Occipital lobe (tissue), 3 donors: ENCODE measurements at places on chromosomes 3 and 15. TPM values are rescaled to one million over a fixed set of nuclear protein-coding genes. Genes with fewer than 3 reads are reported as not detected.

GRCh38 chr15:58403581-58403980 is 28.2 kb upstream of the LIPC start:
- DNase-seq, result no peak

- no peak for DNase-seq
Observed at GRCh38 chr3:150443331-150443741, 35.2 kb downstream of the TSC22D2 start.

DNA sequence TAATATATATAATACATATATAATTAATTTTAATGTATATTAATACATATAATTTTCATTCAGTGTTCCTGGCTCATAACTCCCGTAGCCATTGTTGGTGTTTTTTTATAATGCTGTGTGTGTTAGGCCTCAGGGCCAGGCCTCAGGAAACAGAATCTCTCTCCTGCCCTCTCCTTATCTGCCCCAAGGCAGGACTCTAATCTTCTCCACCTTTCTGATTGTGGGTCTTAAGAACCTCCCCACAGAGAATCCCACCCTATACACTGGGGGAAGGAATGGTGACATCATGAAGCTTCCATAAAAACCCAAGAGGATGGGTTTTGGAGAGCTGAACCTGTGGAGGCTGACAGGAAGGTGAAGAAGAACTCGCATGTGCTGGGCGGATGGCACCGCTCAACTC is 4.0 kb upstream of the FMN1 start:
- no peak for DNase-seq

DNA sequence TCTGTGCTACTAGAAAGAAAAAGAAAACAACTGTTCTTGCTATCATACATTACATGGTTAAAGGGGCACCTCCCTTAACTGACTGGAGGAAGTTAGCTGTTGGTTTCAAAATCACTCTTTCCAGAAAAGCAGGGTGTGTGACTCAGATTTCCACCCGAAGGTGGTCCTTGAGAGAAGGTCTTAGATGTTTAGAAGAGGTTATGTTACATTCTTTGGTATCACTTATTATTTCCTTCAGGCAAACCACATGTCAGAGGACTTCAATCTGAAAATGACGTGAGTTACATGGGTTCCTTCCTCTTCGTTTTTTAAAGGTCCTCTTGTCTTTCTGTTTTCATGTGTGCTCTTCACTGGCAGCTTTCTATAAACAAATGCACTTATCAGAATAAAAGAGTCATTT is 307.9 kb upstream of the CBLB start:
- no peak for DNase-seq

DNA sequence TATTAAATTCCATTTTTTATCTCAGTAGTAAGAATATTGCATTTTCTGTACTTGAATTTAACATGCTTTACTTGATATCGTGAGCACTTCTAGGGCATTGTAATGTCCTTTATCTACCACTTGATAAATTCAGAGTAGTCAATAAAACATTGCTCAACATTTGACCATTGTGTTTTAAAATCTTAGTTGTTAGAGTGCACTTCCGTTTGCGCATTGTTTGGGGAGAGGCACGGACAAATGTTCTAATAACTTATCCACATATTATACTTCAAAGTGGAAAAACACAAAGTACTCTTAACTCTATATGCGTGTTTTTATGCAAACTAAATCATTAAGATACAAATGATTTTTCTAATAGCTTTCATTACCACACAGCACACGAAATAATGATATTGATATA is 419 bp downstream of the FAM227B start:
- DNase-seq, result no peak

GRCh38 chr3:53550005-53550620 is 55.7 kb downstream of the CACNA1D start:
- DNase-seq, result no peak

- DNase-seq, result no peak
Observed at GRCh38 chr3:16666206-16666605, 61.0 kb upstream of the DAZL start.

DNA sequence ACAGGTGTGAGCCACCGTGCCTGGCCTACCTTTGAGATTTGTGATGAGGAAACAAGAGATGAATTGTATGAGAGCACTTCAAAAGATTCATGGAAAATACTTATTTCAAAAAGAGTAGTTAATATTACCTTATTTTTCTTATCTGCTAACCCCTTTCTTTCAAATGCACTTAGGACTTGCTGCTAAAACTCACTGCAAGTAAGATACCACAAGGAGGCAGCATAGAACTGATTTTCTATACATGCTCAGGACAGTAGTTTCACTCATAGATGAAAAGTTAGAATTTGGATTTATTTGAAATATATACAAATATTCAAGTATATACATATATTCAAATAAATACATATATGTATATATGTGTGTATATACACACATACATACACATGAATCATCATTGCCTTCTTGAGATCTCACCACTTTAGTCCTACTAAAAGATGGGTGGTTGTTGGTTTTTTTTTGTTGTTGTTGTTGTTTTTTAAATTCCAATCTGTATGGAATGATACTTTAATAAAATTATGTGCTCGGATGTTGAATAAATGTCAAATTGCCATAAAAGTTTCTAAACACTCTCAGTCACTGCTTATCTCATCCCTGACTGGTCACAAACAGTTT is 2.4 kb downstream of the CCNDBP1 start:
- DNase-seq, result no peak

- no peak for DNase-seq
Observed at GRCh38 chr15:99433026-99433756, 132.6 kb upstream of the MEF2A start.

GRCh38 chr3:56219894-56220805 is 248.1 kb downstream of the ERC2 start:
- DNase-seq, result no peak

Gene ILDR1
- total RNA-seq, result not detected

Gene LYZL4
- total RNA-seq, result not detected

Gene CEP63
- 20.9 TPM for total RNA-seq

Gene IL17RB
- total RNA-seq, result 2.2 TPM

Gene ANKUB1
- total RNA-seq, result 0.78 TPM

Gene GABRR3
- total RNA-seq, result not detected

Gene CA12
- total RNA-seq, result 8.7 TPM
